Inflammatory macrophage treated with lipopolysaccharide for 4 hours (primary cell): ENCODE measurements at places on chromosomes 4 and X.

GRCh38 chr4:25223802-25224375 lies 9.9 kb upstream of the PI4K2B start:
- no peak for DNase-seq

DNA sequence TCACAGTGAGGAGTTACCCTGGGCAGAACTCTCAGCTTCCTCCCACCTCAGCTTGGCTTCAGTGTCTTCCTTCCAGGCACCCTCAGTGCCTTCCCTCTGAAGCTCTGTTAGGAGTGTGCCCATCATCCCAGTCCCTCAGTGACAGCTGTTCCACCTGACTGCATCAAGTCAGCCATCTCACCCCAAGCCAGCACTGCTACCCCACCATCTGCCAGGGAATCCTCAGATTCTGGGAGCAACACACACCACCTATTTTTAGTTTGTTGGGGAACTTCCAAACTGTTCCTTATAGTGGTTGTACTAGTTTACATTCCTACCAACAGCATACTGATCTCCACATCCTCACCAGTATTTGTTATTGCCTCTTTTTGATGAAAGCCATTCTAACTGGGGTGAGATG lies 182.9 kb downstream of the RELL1 start:
- no peak for DNase-seq

GRCh38 chrX:1323315-1323714 lies 13.3 kb upstream of the IL3RA start:
- peak; percentile 77 for DNase-seq

- no peak for DNase-seq
These were observed 55.7 kb downstream of the NDNF start for GRCh38 chr4:121016611-121017010.

GRCh38 chrX:55326985-55327384 lies 62.3 kb upstream of the PAGE3 start:
- DNase-seq: no peak

GRCh38 chr4:148454835-148455234 lies 12.6 kb upstream of the NR3C2 start:
- DNase-seq: no peak

- DNase-seq: no peak
These were observed 182.4 kb upstream of the LCORL start for GRCh38 chr4:18203966-18204365.

- DNase-seq: no peak
These were observed 130.1 kb upstream of the MAGEB18 start for GRCh38 chrX:26008042-26008441.

GRCh38 chrX:117843749-117844148 lies 272.9 kb downstream of the KLHL13 start:
- no peak for DNase-seq

DNA sequence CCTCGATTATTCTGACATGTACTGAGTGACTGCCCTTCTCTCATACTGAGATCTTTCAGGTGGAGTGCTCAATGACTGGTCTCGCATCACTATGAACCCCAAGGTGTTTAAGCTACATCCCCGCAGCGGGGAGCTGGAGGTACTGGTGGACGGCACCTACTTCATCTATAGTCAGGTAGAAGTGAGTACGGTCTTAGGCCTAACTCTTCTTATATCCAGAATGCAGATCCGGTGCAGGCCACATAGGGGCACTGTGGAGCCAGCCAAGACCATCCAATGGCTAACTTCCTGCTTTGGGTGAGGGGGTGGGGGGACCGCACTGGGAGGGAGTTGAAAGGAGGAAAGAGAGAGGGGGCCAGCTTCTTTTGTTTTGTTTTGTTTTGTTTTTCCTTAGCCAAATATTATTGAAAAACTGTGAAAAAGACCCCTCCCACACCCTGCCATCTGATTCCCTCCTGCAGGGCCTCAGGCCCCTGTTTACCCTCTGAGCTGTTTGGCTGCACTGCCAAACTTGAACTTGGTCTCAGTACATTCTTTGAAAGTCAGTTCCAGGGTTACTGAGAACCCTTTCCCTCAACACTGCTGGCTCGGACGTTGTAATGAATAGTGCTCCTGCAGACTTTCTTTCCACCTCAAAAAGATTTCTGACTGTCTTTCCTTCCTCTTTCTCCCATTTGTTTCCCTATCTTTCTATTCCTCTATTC lies 16.2 kb downstream of the AWAT2 start:
- peak; percentile 3 for DNase-seq

GRCh38 chr4:26220696-26221095 lies 100.1 kb upstream of the RBPJ start:
- DNase-seq: no peak

GRCh38 chr4:159212675-159213293 lies 109.9 kb downstream of the RAPGEF2 start:
- no peak for DNase-seq

GRCh38 chrX:28848707-28849106 lies 261.5 kb downstream of the IL1RAPL1 start:
- DNase-seq: no peak

DNA sequence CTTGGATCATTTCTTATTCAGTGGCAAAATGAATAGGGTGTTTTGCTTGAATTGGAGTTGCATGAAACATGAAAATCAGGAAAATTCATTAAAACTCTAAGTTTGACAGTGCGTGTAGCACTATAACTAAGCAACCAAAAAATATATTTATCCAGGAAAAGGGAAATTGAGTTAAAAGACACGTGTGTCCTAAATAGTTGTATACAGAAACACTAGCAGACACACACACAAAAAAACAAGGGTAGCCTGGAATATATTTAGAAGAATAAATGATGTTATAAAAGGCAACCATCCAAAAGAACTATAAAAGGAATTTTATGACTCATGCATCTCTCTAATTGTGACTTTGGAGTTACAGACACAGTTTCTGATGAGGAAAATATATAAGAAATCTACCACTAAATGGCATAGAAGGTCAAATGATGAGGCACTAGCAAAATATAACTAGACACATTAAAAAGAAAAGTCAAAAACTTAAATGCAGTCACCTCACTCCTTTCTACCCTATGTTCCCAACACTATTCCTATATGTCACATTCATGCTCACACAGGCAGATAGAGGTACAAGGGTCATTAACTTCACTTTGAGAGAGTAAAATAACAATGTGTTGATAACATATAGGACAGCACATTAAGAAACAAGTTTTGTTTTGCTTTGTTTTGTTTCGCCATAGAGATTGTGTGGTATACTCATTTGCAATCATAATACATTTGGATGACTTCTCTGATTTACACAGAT lies 793.6 kb upstream of the INTU start:
- no peak for DNase-seq

GRCh38 chr4:6880691-6881090 lies 28.9 kb upstream of the TBC1D14 start:
- DNase-seq: no peak

DNA sequence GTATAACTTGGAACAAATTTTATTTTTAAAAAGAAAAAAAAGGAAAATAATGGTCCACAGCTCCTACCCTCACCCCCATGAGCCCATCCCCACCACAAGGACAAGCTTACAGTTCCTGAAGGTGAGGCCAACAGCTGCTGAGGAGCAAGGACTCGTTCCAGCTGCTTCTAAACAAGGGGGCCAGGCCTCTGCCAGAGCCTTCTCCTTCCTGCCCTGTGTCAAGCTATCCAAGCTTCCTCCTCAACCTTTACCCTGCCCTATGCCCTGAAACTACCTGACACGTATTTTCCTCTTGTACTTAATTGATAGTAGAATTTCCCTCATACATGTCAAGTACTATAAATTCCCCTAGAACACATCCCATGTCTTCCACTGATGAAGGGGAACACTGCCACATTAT lies 8.8 kb downstream of the SH3D19 start:
- no peak for DNase-seq

DNA sequence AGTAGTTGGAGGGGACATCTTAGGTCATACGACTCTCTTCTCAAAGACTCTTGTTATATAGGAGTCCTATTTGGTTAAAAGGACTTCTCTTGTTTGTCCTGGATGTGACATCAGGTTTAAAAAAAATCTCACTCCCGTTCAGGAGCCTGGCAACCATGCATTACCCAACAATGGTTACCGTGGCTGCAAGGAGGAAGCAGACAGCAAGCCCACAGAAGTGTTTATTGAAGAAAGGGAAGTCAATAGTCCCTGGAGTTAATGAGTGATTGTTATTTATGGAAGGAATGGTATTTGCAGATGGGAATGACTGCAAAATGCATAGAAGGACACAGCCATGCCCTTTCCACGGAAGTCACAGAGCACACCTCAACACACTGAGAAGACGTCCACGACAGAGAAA lies 75.9 kb upstream of the ENPP6 start:
- peak; percentile 92 for DNase-seq

GRCh38 chr4:52037689-52038102 lies 403 bp downstream of the SGCB start:
- DNase-seq: no peak

DNA sequence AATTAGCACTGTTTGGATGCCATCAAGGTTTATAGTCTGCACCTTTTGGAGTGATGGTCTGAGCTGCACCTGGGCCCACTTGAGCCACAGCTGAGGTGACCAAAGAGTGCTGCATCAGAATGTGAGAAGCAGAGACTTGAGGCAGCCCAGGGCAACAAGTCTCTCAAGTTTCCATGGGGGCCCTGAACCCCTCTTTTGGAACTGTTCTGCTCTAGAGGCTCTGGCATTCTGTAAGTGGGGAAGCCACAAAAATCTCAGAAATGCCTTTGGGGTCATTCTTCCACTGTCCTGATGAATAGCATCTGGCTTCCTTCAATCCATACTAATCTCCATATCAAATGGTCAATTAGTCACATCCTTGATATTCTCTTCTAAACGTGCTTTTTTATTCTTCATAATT lies 298.4 kb upstream of the MAOA start:
- DNase-seq: no peak

DNA sequence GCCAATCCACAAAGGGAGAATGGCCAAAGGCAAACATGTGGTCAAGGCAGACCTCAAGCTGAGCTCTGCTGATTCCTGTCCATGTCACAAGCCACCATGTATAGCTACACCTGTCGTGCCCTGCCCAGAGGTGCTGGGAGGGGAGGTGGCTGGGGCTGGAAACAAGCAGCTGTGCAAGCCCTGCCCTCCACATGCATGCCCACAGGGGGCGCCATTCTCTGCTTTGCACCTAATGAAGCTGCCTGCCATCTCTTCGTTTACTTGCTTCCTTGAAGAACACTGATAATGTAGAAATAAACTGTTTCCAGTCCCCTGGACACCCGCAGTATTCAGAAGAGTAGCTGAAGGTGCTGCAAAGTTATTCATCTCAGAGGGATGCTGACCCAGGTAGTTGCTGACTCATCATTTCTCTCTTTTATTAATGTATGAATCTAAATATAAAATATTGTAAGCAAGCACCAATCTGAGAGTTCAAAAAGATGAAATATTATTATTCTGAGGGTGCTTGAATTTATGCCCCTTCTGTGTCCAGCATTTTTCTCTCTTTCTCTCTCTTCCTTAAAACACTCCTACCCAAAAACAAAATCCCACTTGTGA lies 278.6 kb downstream of the ADGRA3 start:
- DNase-seq: peak; percentile 1

DNA sequence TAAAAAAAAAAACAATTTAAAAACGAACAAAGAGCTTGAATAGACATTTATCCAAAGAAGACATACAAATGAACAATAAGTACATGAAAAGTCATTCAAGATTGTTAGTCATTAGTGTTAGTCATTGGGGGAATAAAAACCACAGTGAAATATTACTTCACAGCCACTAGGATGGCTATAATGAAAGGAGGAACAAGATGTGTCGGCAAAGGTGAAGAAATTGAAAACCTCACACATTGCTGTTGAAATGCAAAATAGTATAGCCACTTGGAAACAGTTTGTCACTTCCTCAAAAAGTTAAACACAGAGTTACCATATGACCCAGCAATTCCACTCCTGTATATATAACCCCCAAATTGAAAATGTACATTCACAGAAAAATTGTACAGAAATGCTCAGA lies 45.2 kb upstream of the SLC39A8 start:
- peak; percentile 98 for DNase-seq

GRCh38 chr4:120922381-120923206 lies at the start of gene PRDM5:
Gene PRDM5 (minus strand): TSS chr4:120922726. CDS start chr4:120922608, 118 bp downstream.
- no peak for DNase-seq

DNA sequence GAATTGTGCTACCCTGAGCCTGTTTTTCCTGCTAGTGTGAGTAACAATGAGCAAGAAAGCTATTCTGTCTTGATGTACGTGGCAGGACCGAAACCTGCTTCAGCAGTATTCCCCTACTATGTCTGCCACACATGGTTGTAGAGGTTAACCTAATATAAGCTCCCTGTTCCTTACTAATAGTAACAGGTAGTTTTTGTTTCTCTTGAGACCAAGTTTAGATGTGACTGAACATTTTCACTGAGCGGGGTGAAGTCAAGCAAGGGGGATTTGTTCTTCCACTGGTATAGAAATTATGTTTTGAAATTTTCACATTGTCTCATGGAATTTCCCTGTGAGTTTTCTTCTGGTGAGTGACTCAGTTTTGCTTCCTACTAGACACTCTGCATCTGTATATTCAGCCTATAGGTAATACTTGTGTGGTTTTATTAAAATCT lies 37.3 kb downstream of the RRAGB start:
- DNase-seq: no peak

GRCh38 chr4:70533211-70533610 lies 14.8 kb downstream of the AMTN start:
- no peak for DNase-seq

GRCh38 chr4:38519666-38520065 lies 144.3 kb upstream of the KLF3 start:
- peak; percentile 69 for DNase-seq

DNA sequence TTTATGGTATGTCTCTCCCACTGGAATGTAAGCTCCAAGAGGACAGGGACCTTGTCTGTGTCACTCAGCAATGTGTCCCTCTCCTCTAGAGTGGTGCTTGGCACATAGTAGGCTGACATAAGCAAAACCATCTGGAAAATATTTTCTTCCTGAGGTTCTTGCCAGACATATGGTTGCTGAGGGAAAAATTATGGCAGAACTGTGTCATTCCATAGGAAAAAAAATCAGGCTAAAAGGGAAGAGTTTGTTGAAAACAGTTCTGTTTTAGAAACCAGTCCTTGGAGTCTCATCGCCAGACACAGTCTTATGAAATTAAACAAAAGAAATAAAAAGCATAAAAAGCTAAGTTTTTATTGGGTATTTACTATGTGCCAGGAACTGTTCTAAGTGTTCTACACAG lies 60.9 kb downstream of the RTL9 start:
- DNase-seq: no peak

- no peak for DNase-seq
These were observed 2.4 kb downstream of the AGTR2 start for GRCh38 chrX:116172976-116173375.

DNA sequence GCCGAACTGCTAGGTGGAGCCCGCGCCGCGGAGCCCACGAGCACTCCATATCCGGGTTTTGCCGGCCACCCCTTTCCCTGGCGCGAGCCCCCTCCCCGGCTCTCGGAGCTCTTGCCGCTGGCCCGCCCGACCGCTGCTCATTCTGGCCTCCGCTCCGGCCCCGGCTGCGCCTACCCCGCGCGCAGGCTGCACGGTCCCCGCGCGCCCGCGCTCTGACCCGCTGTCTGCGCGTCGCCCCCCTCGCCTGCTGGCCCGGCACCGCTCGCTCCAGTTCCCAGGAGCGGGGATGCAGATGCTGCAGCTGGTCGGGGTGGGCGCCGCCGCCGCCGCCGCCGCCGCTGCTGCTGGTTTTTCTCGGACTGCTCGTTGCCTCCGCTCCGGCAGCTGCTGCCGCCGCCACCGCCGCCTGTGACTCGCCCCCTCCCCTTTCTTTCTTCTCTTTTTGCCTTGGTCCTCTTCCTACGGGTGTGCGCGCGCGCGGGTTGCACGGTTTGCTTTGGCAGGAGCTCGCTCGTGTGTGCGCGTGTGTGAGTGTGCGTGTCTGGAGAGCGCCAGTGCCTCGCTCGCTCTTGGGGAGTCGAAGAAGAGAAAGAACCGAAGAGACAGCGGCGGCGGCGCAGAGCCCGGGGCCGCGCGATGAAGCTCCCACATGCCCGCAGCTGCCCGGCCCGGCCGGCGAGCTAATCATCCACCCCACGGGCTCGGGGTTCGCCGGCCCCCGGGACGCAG lies at the start of gene ADGRL3:
Gene ADGRL3, plus strand, starts transcription at position 140 of the 729 bp plus-strand sequence.
- no peak for DNase-seq
